Gastroesophageal sphincter (tissue), 4 donors: ENCODE measurements at places on chromosomes 3 and 15. TPM values are rescaled to one million over a fixed set of nuclear protein-coding genes. Genes with fewer than 3 reads are reported as not detected.

The PLSCR2 gene
- not detected for total RNA-seq

The CLDN16 gene
- not detected for total RNA-seq

The PLCB2 gene
- 6.2 TPM for total RNA-seq

The UPK1B gene
- total RNA-seq: not detected

The ARPP21 gene
- total RNA-seq: 1.1 TPM

The FSD2 gene
- total RNA-seq: not detected

The PRTG gene
- 1.0 TPM for total RNA-seq

The C15orf39 gene
- total RNA-seq: 7.3 TPM

The LRRIQ4 gene
- not detected for total RNA-seq

The TMEM212 gene
- total RNA-seq: not detected

The CAMK2N2 gene
- total RNA-seq: not detected

The VPS33B gene
- total RNA-seq: 11.2 TPM
